Non-pigmented ciliary epithelial cell (primary cell): ENCODE measurements at places on chromosomes 12 and 14.

- no peak for DNase-seq
Observed at GRCh38 chr14:65840786-65841185, 428.3 kb downstream of the FUT8 start.

GRCh38 chr14:73741386-73741875 lies 27.2 kb upstream of the PNMA1 start:
- no peak for DNase-seq

GRCh38 chr14:89415159-89415558 lies 1.9 kb downstream of the FOXN3 start:
- no peak for DNase-seq

GRCh38 chr14:85415015-85415712 lies 114.8 kb upstream of the FLRT2 start:
- DNase-seq, result peak; percentile 93

- no peak for DNase-seq
Observed at GRCh38 chr12:123031171-123031845, 50.8 kb downstream of the ARL6IP4 start.

DNA sequence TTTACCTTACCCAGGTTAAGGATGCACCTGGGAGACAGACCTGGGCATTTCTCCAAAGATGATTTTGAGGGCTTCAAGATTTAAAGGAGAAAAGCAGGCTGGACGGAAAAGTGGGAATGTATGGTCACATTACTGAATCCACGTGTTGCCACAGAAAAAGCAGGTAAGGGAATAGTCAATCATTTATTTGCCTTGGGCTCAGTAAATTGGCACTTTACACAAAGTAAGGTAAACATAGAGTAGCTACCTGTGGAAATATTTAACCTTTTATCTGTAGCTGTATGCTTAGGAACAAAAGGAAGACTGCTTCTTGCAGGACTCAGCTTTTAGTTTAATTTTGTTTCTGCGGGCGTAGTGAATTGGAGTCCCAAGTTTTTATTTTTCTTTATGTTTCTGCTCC lies 153.3 kb downstream of the SLCO1B3 start:
- DNase-seq, result no peak

GRCh38 chr12:57089271-57090245 lies 644 bp downstream of the NAB2 start:
- DNase-seq, result no peak

GRCh38 chr12:6584293-6584692 lies 16.2 kb upstream of the NOP2 start:
- DNase-seq, result no peak

- DNase-seq, result no peak
Observed at GRCh38 chr12:132115500-132115899, 28.6 kb downstream of the DDX51 start.

DNA sequence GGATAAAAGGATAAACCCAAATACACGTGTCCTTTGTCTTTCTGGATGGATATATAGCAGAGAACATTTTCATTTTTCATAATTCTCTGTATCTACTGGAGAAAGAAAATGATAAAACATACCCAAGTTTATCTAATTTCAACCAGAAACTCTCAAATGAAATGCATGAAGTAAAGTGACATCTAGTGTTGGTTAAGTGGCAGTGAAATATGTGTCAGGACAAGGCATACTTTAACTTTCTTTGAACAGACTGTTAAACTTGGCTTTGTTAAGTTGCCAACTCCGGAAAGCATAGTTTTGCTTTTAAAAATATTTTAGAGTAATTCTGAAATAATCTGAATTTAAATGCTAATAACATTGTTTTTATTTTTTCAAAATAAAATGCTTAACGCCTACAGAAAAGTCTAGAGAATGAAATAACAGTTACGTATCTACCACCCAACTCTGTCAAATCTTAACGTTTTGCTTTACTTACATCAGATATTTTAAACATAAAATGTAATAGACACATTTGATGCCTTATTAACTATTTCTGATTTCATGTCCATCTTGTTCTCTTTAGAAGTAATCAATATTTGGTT lies 25.2 kb upstream of the NTN4 start:
- DNase-seq, result no peak

DNA sequence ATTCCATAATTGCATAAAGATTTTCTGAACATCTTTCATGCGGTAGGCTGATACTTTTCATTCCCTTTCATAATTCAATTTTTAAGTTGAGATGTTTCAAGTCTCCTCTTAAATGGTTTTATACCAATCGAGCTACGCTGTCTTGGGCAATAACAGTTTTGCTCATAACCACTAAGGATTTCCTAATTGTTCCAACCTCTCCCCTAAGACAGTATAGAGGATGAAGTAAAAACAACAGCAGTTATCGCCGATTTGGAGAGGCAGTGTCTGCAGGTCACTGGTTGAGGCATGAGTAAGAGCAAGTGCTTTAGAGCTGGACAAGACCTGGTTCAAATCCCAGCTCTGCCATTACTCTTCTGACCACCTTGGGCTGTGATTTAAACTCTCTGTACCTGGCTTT lies 6.9 kb upstream of the MED13L start:
- DNase-seq, result no peak

GRCh38 chr12:94037444-94037843 lies 110.9 kb upstream of the PLXNC1 start:
- no peak for DNase-seq

DNA sequence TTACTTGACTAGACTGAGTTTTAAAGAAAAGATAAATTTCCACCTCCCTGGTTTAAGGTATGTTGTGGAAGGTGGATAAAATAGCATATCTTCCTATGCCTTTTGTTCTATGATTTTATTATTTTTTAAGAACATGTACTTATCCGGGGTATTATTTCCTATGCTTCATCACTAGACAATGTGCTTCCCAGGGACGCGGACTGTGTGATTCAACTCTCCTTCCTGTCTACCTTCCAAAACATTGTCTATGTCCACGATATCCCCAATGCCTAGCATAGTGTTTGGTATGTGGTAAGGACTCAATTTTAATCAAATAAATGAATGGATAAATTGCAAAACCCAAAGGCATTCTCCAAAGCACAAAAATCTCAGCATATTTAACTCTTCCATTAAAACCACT lies 8.3 kb upstream of the CCND2 start:
- DNase-seq, result no peak

DNA sequence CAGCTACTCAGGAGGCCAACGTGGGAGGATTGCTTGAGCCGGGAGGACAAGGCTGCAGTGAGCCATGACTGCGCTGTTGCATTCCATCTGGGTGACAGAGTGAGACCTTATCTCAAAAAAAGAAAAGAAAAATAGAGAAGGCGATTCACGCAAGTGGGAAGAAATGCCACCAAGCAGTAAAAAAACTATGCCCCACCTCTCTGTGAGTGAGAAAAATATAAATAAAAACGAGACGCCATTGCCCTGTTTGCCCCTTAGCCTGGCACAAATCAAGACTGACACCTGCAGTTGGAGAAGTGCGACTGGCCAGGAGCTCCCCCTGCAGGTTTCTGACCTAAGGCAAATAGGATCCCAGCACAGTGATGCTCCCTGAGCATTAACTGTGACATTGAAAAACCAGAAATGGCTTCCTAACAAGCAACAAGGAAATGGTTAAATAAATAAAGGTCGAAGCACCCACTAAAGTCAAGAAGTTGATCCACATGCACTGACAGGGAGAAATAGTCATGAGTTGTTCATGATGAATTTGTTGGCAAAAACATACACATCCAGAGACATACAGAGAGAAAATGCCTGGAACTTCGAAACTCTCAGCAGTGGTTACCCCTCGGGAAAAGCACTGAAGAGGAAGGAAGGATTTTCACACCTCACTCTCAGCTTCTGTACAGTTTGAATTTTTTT lies 21.1 kb downstream of the GSC start:
- DNase-seq, result no peak

DNA sequence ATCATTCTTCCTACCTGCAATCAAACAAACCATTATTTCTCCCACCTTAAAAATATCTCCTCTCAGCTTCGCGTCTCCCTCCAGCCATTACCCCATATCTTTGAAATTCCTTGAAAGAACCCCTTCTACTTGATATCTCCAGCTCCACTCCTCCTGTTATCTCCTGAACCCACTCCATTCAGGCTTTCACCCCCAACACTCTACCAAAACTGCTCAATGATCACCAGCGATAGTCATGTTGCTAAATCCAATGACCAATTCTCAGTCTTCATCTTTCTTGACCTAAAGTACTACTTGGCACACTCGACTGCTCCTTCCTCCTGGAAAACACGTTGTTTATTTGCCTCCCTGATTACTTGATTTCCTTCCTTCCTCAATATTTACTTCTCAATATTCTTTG lies 70.1 kb downstream of the DUSP16 start:
- no peak for DNase-seq

GRCh38 chr12:64178122-64178521 lies 44.0 kb downstream of the KICS2 start:
- peak; percentile 85 for DNase-seq
